ENCODE measurements at places on chromosomes 2 and 18.
A peak's percentile ranks its signal among the peaks of the same experiment; 100 is the strongest.

DNA sequence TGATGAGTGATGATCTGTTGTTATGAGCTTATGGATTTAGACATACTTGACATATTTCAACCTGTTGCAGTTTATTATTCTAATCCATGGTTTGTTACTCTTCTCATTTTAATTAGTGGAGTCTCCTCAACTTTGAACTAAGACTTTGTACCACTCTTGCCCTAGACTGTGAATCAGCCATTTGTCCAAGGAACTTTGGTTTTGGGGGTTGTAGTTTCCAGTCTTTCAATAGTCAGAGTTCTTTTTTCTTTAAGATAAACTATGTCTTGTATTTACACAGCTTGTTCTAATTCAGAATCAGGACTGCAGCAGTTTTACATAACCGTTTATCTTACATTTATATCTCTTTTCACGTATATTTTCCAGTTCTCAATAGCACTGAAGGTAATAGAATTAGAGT is 133.6 kb downstream of the GULP1 start:
- no peak for DNase-seq

DNA sequence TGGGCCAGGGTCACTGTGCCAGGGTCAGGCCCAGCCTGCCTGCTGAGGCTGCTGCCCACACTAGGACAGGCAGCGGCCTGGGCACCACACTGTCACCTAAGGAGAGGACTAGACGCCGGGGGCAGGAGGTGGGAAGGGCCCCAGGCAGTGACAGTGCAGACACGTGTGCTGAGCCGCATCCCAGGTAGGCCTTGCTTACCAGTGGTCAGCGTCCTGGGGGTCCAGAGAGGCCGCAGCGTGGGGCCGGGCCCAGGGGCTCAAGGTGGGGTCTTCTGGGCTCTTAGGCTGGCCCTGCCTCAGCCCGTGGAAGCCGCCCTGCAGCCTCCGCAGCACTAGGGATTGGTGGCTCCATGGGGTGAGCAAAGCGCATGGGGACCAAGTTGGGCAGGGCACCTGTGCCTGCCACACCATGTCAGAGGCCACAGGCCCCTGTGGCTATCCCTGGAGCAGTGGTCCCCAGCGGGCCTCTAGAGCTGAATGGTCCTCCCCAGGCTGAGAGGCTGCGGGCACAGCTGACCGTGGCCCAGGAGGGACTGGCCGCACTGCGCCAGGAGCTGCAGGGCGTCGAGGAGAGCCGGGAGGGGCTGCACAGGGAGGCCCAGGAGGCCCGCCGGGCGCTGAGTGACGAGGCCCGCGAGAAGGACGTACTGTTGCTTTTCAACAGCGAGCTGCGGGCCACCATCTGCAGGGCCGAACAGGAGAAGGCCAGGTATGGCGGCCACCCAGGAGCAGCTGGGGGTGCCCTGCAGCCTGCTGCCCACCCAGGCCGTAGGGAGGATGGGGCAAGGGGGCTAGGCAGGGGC is 35.2 kb upstream of the SNED1 start:
- DNase-seq = no peak

DNA sequence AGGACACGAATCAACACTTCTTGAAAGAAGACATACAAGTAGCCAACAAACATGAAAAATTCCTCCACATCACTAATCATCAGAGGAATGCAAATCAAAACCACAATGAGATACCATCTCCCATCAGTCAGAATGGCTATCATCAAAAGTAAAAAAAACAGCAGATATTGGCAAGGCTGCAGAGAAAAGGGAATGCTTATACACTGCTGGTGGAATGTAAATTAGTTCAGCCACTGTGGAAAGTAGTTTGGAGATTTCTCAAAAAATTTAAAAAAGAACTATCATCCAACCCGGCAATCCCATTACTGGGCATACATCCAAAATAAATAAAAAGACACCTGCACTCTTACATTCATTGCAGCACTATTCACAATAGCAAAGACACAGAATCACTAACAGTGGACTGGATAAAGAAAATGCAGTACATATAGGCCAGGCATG is 78.7 kb downstream of the GRB14 start:
- peak; percentile 89 for DNase-seq

GRCh38 chr18:41244591-41245037 is 710.4 kb upstream of the PIK3C3 start:
- DNase-seq = no peak

DNA sequence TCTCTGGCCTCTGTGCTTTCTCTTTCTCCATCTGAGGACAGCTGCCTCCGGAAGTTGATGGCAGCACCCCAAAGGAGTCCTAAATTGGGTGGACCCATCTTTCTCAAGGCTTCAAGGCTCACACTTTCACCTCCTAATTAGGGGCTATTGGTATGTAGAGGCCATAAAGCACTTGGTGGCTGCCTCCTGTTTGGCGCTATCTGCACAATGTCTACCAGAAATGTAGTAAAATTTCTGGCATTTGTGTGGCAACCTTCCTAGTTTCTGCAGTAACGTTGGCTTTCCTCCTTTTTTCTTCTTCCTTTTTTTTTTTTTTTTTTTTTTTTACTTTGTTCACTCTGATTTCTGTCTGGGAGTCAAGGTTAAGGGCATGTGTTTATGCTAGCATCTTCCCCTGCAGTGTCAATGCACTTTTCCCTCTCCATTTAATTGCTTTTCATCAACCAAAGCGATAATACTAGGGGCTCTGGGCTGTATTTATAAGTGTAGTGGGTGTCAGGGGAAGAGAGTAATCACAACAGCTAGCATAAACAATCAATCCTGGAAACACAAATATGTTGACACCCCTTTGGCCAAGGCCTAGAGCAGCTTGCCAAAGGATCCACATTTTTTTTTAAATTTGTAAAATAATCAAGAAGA is 86.0 kb downstream of the TACR1 start:
- no peak for DNase-seq

DNA sequence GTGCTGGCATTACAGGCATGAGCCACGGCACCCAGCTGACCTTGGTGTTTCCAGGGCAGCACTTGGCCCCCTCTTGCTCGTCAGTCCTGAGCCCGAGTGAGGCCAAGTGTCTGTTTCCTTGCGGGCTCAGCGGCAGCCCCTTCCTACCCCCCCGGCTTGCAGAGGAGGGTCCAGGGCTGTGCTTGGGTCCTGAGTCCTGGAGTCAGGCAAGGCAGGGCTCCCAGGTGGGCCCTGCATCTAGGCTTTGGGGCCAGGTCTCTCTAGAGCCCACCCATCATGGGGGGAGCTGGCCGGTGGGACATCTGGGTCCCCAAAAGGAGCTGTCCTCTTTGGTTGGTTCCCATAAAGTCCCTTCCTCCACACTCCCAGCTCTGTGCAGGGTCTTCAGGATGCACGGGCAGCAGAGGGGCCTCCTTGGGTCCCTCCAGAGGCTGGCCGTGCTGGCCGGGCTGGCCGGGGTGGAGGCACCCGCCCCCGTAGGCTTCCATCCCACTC is 63.7 kb upstream of the HPCAL1 start:
- no peak for DNase-seq

- no peak for DNase-seq
These were observed 16.6 kb downstream of the SESTD1 start for GRCh38 chr2:179248024-179248348.

- no peak for DNase-seq
These were observed 93.5 kb downstream of the TTC27 start for GRCh38 chr2:32721376-32721775.

GRCh38 chr18:57804557-57804956 is 1.4 kb upstream of the ATP8B1 start:
- DNase-seq = no peak

DNA sequence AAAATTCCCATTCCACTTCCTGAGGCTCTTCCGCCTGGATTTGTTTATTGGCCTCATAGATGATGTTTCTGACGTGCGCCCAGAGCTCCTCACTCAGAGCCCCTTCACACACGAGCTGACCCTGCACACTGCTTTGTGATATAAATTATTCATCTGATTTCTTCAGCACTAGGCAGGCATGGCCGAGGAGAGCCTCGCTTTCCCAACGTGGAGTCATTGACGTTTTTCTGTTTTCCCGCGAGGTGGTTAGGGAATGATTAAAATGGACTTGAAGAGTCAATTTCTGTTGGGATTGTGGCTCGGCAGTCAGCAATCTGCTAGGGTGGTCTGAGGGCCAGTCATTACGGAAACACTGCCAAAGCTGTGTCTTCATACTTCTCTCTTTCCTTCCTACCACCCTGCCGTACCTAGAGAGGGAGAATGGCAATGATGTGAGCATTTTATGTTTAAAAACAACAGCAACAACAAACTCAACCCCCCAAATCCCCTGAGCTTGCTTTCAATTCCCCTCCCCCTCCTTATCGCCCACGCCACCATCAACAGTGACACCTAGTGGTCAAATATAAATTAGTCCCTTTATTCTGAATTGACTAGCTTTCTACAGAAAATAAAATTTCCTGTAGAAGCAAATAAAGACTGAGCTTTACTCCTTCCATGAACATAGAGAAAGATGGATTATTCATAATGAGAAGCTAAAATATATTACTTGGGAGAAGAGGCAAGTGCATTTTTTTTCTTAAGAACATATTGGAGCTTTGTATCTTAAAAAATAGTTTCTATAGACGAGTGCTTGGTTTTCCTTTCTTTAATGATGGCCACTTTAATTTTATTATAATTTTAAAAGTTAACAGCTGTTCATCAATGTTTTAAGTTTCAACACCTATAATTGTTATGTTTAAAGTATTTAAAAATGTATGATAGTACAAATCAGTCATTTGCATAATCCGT is 285.1 kb downstream of the MTX2 start:
- DNase-seq = no peak

DNA sequence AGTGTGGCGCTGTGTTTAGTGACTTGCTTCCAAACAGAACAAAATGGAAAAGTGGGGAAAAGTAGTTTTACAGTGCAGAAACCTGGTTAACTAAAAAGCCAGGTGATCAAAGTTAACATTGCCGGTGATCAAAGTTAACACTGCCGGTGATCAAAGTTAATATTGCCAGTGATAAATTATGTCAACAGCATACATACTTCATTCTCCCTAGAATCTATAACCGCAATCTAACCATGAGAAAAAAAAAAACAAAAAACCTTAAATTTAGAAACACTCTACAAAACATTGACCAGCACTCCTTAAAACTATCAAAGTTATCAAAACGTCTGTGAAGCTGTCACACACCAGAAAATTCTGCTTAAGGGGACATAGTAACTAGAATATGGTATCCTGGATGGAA is 18.6 kb downstream of the MAP4K3 start:
- no peak for DNase-seq

- DNase-seq = no peak
These were observed 155.8 kb upstream of the ALKAL2 start for GRCh38 chr2:443741-444140.

DNA sequence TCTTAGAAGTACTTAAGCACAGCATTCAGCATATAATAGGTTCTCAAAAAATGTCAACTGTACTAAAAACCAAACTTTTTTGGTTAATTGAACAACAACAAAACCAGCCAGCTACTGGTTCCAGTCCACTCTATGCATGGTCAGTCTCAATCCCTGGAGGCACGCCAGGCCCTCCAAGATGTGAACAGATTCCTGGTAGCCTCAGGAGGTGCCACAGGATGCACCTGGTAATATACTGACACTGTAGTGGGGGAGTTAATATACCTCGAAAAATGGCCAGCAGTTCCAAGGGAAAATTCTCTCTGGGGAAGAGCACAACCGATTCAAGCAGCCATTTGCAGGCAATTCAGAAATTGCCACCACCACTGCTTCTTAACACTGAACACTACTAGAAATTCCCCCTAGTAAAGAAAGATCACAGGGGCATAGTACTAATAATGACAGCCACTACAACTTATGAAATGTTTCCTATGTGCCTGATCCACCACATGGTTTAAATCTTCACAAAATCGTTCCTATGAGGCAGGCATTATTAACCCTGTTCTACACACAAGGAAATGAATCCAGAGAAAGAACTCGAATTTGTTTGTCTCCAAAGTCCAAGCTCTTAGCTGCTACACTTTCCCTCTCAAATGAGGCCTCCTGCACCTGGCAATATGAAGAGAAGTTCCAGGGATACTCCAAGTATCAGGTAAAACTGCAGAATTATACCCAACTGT is 3.4 kb downstream of the MGAT4A start:
- DNase-seq = no peak

DNA sequence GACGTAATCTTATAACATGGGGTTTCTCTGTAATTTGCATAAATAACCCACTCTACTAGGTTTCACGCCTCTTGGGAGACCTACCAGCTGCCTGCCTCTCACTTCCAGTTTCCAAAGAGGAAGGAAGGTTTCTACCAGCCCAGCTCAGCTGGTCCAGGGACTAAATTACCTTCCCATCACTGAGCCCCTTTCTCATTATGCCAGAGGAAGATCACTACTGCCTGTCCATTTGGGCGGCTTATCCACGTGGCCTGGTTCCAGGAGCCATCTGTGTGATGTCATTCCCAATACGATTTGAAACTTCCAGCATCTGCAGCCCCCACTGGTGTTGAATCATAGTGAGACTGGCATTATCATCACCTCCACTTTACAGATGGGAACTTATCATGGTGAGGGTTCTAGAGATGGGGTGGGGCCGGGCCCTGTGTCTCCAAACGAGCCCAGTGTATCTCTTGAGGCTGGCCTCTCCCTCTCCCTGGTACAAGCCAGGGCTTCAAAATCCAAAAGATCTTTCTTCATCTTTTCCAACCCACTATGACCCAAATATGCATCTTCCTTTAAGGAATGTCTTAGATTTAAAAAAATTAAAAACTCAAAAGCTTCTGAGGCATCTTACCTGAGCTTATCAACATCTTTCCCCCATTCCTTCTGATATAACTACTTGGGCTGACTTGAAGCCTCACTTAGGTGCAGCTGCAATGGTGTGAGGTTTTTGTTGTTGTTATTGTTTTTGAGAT is 140.8 kb downstream of the DDX1 start:
- no peak for DNase-seq

GRCh38 chr18:2316751-2317696 is 254.3 kb downstream of the METTL4 start:
- DNase-seq = no peak

DNA sequence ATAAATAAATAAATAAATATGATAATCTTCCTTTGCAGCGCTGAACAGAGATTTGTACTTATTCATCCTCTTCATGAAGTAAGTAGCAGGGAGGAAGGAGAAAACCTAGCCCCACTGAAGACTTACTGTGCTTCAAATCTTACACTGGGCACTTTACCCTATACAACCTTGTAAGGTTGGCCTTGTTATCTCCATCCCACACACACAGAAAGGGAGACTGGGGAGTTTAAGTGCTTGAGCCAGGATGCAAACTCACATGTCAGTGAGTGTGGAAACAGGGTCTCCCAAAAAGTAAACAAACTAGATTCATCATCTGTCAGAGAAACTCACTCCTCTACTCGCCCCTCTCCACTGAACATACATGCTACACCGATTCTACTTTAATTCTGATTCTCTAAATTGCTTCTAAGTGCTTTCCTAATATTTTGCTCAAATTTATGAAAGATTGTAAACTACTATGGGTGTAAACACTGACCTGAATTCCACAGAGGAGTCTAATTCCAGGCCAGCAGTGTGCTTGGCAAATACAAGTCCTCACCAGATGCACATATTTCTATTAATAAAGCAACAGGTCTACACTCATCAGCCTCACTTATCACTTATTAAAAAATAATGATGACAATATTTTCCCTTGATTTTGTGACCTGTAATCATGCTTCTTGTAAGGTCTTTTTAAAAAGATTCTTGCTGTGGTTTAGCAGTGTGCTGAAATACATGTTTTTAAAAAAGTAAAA is 155.5 kb downstream of the TCF4 start:
- no peak for DNase-seq

GRCh38 chr2:45769056-45769455 is 117.6 kb downstream of the PRKCE start:
- DNase-seq = no peak

GRCh38 chr2:166658901-166659300 is 164.9 kb upstream of the SCN7A start:
- DNase-seq = no peak

- no peak for DNase-seq
These were observed 29.3 kb upstream of the CYP20A1 start for GRCh38 chr2:203209538-203209937.
